ENCODE measurements at places on chromosomes 6 and 20.

GRCh38 chr6:105204768-105205167 lies 25.0 kb upstream of the POPDC3 start:
- no peak for DNase-seq

DNA sequence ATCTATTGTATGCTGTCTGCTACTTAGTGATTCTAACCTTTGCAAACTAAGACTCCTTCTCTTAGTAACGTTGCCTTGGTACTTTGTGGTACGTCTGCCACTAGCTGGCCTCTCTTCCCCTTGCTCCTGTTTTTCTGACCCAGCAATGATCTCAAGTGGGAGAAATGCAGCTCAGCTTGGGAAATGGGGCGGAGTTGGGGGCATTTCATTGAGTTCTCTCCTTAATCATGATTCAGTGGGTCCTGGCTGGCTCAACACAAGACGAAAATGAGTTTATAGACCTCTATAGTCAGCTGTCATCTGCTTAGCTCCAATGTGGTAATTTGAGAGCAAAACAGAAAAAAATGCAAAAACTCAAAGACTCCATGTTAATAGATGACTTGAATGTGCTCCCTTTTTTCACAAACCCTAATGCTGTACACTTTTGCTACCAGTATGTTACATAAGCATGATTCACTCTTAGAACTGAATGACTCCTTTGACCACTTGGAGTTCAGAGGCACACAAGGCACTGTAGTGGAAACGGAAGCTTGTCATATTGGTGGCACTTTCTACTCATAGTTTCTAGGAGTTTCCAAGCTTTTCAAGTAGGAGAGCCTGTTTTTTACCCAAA lies 55.3 kb upstream of the SOX4 start:
- DNase-seq, result no peak

GRCh38 chr6:31502586-31502985 lies 4.6 kb downstream of the MICB start:
- DNase-seq, result no peak

- DNase-seq, result no peak
Measured at GRCh38 chr6:115573861-115574260, 486.8 kb downstream of the FRK start.

DNA sequence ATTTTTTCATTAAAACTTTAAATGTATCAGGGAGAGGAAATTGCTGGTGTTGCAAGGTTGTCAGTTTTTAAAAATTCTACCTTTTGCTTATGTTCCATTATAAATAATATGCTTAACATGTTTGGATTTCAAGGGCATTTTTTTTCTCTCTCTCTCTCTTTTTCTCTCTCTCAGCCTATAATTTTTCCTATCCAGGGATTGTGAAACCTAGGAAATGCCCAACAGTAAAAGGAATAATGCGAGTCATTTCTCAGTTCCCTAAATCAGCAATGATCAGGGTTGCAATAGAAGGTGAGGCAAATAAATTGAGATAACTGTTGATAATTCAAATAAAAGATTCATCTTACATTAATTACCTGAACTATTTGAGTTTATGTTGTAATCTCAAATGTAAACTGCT lies 53.2 kb upstream of the IFNGR1 start:
- DNase-seq, result no peak

DNA sequence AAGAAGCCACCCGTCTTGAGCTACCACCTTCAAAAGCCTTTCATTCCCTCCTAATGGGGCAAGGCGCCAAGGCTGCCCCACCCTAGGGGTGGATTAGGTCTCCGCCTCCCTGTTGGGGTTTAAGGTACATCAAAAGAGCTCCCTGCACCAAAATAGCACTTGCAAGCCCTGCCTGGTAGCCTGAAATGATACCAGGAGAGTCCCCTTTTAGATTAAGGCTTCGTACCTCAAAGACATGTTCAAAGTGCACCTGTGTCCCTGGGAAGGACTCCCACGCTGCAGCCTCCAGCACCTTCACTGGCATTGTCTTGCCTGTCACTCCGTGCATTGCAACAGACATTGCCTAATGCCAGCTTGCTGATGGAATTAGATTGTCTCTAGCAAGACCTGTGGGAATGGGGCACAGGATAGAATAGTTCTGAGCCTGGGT lies 15.7 kb upstream of the CDKN1A start:
- DNase-seq, result no peak

DNA sequence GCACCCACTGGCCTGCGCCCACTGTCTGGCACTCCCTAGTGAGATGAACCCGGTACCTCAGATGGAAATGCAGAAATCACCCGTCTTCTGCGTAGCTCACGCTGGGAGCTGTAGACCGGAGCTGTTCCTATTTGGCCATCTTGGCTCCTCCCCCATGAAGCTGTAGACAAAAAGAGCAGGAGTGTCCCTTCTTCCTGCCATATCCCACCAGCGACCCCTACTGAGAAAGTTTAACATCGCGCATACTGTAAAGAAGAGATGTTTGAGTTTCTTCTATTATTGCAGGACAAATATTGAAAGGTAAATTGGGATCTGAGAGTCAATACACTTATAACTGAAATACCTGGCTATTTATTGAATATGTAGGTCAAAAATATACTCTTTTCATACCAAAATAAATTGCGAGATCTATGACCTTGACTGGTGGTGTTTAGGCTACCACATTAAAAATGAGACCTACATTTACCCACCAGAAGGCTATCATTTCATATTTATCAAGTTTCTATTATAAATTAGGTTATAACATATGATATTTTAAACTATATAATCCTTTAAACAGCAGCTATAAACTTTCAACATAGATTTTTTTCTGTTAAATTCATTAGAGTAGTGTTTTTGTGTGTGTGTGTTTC lies 586.3 kb downstream of the HTR1B start:
- no peak for DNase-seq

- DNase-seq, result no peak
Measured at GRCh38 chr20:62577490-62577836, 64.8 kb upstream of the SLCO4A1 start.

DNA sequence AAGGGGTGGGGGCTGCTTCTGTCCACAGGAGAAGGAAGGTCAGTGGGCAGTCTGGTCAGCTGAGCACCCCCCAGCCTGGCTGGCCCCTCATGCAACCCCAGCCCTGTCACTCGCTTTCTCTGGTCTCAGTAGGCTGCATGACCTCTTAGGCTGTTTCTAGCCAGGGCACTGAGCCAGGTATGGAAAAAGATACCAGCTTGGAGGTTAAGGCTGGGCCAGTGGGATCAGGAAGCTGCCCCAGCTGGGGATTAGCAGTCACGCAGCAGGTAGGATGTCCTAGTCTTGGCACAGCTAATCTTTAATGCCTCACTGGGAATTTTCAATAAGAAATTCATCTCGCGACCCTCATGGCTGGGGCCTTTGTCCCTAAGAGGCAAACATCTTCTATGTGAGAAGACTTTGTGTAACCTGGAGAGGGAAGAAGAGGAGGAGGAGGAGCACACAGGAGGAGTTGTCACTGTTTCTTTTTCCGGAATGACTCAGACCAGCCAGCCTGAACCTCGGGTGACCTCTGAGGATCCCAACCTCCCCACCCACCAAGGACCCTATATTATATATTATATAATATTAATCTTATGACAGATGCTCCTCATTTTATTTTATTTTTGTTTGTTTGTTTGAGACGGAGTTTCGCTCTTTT lies 2.4 kb upstream of the BPIFA2 start:
- DNase-seq, result no peak

GRCh38 chr6:48099713-48100587 lies 11.0 kb downstream of the PTCHD4 start:
- no peak for DNase-seq

- DNase-seq, result no peak
Measured at GRCh38 chr20:23356203-23356602, 5.6 kb downstream of the NXT1 start.

- DNase-seq, result no peak
Measured at GRCh38 chr6:160086754-160087153, 34.9 kb upstream of the SLC22A1 start.

Measured in HS-27A (cell line).